Left renal pelvis (tissue), 4 donors: ENCODE measurements at places on chromosomes 12 and 14. TPM values are rescaled to one million over a fixed set of nuclear protein-coding genes. Genes with fewer than 3 reads are reported as not detected.

DNA sequence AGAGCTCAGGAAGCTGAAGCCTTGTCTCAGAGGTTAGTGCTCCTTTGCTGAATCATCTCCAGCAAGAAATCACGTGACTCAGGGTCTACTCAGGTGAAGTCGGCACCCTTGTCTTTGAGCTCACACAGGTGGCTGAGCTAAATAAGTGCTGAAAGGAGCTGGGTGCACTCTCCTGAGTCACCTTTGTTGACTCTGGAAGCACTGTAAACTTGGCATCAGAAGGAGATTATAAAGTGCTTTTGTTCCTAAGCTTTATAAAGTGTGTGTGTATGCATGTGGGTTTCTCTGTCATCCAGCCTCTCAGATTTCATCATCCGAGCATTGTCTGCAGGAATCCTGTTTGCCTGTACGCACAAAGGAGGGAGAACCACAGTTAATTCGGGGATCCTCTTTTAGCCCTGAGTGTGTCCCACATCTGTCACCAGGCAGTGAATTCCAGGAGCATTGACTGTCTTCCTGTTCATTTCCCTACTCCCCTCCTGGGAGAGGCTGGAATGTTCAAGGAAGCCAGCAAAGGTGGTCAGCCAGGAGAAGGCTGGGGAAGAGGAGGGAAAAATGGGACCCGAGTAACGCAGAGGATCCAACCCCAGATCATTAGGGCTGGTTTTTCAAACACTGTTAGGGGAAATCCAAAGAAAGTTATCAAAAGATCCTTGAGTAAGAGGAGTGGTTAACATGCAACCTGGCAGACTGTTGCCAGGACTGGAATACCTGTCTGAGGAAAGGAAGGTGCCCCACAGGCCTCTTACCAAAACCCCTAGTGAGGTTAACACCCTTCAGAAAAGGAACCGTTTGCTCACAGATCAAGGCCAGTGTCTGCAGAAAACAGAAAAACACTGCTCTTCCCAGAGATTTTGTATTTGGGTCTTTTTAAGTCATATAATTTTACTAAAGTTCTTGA is 157.5 kb upstream of the HIF1A start:
- no peak for DNase-seq

The TAS2R9 gene
- polyA plus RNA-seq: not detected

GRCh38 chr12:4438834-4439596 is 6.6 kb downstream of the FGF6 start:
- no peak for DNase-seq

DNA sequence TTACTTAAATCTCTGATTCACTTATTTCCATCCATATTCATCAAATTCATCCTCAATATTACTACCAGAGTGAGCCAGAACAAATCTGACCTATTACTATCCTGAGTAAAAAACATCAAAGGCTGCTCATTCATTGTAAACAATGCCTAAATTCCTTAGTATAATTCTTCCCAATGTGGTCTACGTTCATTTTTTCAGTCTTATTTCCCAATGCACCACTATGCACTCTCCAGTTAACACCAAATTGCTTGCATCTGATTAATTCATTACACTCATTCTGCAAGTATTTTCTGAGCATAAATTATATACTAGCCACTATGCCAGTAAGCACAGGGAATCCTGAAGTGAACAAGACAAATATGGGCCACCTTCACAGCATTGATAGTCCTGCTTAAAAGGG is 110.0 kb downstream of the EPS8 start:
- DNase-seq: no peak

The SNX6 gene
- polyA plus RNA-seq: 140 TPM
